ENCODE measurements at places on chromosomes 12 and 14. TPM values are rescaled to one million over a fixed set of nuclear protein-coding genes. Genes with fewer than 3 reads are reported as not detected.

GRCh38 chr12:56258820-56259183 is 618 bp upstream of the ANKRD52 start:
- peaks cover 28% of the 10 kb centered on the region for H3K36me3 ChIP-seq
- H3K4me1 ChIP-seq = peaks cover 30% of the 10 kb centered on the region
- no peaks in the 10 kb centered on the region for H3K27me3 ChIP-seq
- H3K27ac ChIP-seq = peak overlapping the region; percentile 93
- no peak for DNase-seq

- no peaks in the 10 kb centered on the region for H3K4me1 ChIP-seq
- H3K4me3 ChIP-seq = no peak overlapping the region
- DNase-seq = no peak
- H3K27ac ChIP-seq = no peak overlapping the region
- H3K27me3 ChIP-seq = no peaks in the 10 kb centered on the region
Measured at GRCh38 chr12:115273456-115273855, 589.5 kb upstream of the TBX3 start.

DNA sequence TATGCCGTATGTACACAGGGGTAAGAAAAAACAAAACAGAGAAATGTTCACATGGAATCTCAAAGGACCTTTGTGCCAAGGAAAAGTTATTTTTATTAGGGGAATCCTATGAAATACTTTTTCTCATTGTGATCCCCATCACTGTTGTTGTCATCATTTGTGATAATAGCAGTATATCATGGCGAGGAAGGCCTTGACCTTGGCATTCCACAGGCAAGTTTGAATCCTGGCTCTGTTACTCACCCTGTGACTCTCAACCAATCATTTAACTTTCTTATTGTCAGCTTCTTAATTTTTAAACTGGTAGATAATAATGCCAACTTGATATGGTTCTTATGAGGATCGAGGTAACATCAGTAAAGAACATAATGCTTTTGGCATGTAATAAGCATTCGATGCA is 142.2 kb upstream of the DDHD1 start:
- no peaks in the 10 kb centered on the region for H3K4me1 ChIP-seq
- no peak overlapping the region for H3K27ac ChIP-seq
- no peaks in the 10 kb centered on the region for H3K36me3 ChIP-seq
- no peak for DNase-seq
- no peaks in the 10 kb centered on the region for H3K27me3 ChIP-seq
- H3K4me3 ChIP-seq = no peak overlapping the region

DNA sequence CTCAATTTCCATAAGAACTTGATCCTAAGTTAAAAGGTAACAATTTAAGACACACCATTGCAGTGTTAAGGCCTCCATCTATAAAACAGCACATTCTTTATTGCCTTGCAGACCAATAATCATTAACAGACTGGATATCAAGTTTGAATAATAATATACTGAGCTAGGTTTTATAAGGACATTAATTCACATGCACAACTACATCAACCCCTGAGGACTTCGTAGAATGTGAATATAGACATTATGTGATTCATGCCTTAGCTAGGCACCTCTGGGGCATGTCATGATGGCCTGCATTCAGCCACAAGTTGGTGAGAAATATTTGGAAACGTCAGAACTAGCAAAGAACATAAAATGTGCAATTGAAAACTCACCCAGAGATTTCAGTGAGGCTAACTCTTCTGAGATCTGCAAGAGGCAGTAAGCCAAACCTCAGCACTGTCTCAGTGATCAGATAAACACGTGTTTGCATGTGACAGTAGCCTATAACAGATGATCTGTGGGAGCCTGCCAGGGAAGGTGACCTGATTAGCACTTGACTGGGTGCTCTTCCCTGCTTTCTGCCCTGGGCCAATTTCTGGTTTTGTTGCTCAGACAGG is 492.2 kb downstream of the FLRT2 start:
- H3K27ac ChIP-seq = no peak overlapping the region
- no peaks in the 10 kb centered on the region for H3K4me1 ChIP-seq
- no peaks in the 10 kb centered on the region for H3K27me3 ChIP-seq
- H3K4me3 ChIP-seq = no peak overlapping the region

Gene GAS2L3
- 122 TPM for total RNA-seq

Gene KRT82
- total RNA-seq = not detected

DNA sequence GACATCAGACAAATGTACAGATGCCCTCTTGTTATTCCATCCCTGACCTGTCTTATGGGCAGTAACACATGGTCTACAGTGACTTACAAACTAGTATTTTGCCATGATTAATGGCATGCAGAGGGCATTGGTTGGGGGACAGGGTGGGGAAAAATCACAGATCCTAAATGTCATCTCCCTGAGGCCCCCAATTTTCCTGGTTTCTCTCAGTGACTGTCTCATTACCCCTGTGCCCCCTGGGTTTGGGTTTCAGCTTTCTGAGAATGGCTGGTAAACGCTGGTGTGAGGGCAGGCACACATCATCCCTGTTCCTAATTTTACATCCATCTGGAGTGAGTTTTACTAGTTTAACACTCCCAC is 10.1 kb downstream of the KRT76 start:
- H3K36me3 ChIP-seq = no peaks in the 10 kb centered on the region
- no peaks in the 10 kb centered on the region for H3K27me3 ChIP-seq
- DNase-seq = no peak
- H3K4me3 ChIP-seq = no peak overlapping the region
- H3K27ac ChIP-seq = no peak overlapping the region
- no peaks in the 10 kb centered on the region for H3K4me1 ChIP-seq

Gene C12orf50
- total RNA-seq = 0.66 TPM

DNA sequence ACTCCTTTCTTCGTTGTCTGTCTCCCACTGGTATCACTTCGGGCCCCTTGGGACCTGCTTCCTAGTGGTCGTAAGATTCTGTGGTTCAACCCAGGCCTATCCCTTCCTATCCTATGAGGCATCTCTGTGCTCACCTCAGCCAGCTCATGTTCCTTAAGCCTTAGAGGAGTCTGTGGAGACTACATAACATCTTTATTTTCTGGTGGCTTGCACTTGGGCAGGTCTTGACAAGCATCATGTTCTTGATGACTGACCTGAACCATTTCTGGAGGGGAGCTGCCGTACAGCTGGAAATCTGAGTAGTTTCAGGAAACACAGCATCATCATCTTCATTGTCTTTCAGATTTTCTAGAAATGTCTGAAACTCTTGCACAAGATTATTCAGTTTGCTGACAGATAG is 69.3 kb downstream of the PPFIBP1 start:
- no peak overlapping the region for H3K4me3 ChIP-seq
- DNase-seq = no peak
- no peaks in the 10 kb centered on the region for H3K27me3 ChIP-seq
- H3K36me3 ChIP-seq = no peaks in the 10 kb centered on the region

- DNase-seq = no peak
- no peaks in the 10 kb centered on the region for H3K36me3 ChIP-seq
- no peaks in the 10 kb centered on the region for H3K4me1 ChIP-seq
- no peaks in the 10 kb centered on the region for H3K27me3 ChIP-seq
- H3K27ac ChIP-seq = no peak overlapping the region
Measured at GRCh38 chr14:65043893-65044595, 57.3 kb downstream of the FNTB start.

DNA sequence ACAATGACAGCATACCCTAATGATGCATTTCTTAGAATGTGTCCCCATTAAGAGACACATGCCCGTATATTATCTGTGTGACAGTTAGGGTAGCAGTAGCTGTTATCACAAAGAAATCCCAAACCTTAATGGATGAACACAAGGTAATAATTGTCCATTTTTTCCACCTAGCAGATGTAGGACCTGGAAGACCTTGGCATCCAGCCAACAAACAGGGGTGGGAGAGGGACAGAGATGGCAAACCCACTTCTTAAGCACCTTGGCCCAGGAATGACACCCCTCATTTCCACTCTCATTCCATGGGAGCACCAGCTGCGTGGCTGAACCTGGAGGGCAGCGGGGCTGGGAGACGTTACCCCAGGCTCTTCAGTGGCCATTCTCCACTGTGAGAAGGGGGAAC is 679.0 kb downstream of the AACS start:
- no peaks in the 10 kb centered on the region for H3K27me3 ChIP-seq
- no peak for DNase-seq
- H3K4me1 ChIP-seq = no peaks in the 10 kb centered on the region
- H3K27ac ChIP-seq = no peak overlapping the region
- H3K4me3 ChIP-seq = no peak overlapping the region

DNA sequence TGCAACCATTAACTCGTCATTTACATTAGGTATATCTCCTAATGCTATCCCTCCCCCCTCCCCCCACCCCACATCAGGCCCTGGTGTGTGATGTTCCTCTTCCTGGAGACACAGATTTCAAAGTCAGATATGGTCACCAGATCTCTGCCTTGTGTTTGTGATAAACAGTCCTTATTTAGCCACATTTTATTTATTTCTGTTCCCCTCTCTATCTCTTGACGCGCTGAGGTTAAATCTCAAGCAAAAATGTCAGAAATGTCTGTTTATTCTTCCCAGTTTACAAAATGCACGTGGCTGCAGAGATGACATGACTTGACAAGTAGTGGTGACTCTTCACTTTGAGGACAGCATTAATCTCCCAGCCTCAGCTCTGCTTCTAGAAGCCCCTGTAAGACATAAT is 11.5 kb upstream of the RASSF3 start:
- H3K27me3 ChIP-seq = no peaks in the 10 kb centered on the region
- H3K36me3 ChIP-seq = no peaks in the 10 kb centered on the region
- DNase-seq = no peak
- no peak overlapping the region for H3K4me3 ChIP-seq
- H3K27ac ChIP-seq = no peak overlapping the region

Data from tibial nerve (tissue), 4 donors.